ENCODE measurements at places on chromosomes 11 and 22.

GRCh38 chr22:24216541-24217209 lies 28.2 kb downstream of the GGT5 start:
- DNase-seq, result no peak
- no peaks in the 10 kb centered on the region for H3K4me1 ChIP-seq
- no peaks in the 10 kb centered on the region for H3K27me3 ChIP-seq
- no peak overlapping the region for H3K27ac ChIP-seq
- no peak overlapping the region for H3K4me3 ChIP-seq

GRCh38 chr11:82239498-82239897 lies 494.2 kb downstream of the FAM181B start:
- no peak for DNase-seq
- H3K36me3 ChIP-seq, result no peaks in the 10 kb centered on the region
- H3K4me1 ChIP-seq, result no peaks in the 10 kb centered on the region
- H3K27ac ChIP-seq, result no peak overlapping the region

DNA sequence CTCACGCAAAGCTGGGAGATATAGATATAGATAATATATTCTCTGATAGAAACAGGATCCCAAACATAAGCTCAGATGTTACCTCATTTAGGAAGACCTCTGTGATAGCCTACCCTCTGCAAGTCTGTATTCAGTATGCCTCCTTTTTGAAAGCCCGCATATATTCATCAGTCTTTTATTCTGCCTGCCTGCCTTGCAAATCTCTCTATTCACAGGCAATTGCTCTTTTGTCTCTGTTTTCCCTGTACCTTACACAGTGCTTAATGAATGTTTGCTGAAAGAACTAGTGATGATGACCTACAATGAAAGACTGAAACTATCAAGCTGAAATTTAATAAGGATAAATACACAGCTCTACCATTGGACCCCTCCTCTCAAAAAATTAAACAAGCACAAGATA lies 18.4 kb downstream of the DEUP1 start:
- H3K4me1 ChIP-seq, result no peaks in the 10 kb centered on the region
- DNase-seq, result no peak
- H3K27me3 ChIP-seq, result no peaks in the 10 kb centered on the region
- no peak overlapping the region for H3K4me3 ChIP-seq
- no peaks in the 10 kb centered on the region for H3K36me3 ChIP-seq

DNA sequence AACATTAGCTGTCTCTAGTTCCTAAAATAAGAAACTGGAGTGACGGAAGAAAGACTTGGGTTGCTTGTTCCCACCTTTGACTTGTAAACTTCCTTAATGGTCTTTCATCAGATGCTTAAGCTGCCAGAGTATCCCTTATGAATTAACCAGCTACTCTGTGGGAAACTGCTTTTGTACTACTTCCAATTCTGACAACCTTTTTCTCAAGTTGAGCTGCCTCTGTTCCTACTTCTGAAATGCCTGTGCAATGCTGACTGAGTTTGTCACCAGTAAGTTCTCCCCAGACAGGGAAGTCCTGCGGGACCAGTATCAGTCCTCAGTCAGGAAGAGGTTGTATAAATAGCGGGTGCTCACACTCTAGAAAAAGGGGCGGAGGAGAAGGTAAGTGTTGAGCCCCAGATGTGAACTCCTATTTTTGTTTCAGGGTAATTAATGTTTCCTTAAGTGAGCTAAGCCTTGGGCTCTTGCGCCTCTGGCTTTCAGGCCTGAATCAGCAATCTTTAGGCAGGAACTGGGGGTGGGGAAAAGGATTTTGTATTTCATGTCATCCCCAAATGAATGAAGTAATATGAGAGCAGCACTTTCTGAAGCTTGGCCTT lies 67.2 kb downstream of the CECR2 start:
- no peak for DNase-seq
- H3K4me1 ChIP-seq, result peaks cover 2% of the 10 kb centered on the region
- H3K27me3 ChIP-seq, result peaks cover 11% of the 10 kb centered on the region
- no peaks in the 10 kb centered on the region for H3K36me3 ChIP-seq
- no peak overlapping the region for H3K27ac ChIP-seq

GRCh38 chr22:50542416-50542927 lies 3.2 kb upstream of the KLHDC7B start:
- DNase-seq, result no peak
- no peaks in the 10 kb centered on the region for H3K27me3 ChIP-seq
- H3K4me3 ChIP-seq, result no peak overlapping the region
- no peaks in the 10 kb centered on the region for H3K36me3 ChIP-seq
- no peak overlapping the region for H3K27ac ChIP-seq

DNA sequence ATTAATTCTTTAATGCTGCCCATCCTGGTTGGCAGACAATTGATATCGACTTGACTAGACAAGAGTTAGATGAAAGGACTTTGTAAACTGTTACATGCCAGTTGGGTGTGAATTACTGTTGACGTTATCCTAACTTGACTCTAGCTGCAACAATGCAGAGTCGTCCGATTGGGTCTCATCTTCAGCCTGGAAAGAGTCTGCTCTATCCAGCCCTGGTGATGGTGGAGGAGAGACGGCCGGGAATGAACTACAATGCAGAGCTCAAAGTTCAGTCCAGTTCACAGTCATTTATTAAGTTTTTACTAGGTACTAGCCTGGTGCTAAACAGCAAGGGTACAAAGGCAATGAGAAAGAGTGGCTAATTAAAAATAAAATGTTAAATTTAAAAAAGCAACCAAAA lies 4.9 kb upstream of the SMIM35 start:
- H3K27me3 ChIP-seq, result peaks cover 21% of the 10 kb centered on the region
- no peak overlapping the region for H3K4me3 ChIP-seq
- H3K27ac ChIP-seq, result no peak overlapping the region

DNA sequence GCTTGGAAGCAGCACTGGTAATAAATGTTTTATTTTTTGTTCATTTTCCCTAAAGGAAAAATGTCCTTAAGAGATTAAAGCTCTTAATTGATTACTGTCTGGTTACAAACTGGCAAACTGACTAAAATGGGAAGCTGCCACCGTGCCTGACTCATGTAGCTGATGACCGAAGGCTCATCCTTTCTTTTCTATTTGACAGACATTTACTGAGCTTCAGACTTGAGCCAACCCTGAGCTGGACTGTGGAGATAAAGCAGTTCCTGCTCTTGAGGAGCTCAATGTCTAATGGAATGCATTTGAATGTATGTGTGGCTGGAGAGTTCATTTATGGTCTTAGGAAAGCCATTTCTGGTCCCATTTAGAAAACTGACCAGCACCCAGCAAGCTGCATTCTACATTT lies 91.3 kb downstream of the RNF169 start:
- H3K4me1 ChIP-seq, result no peaks in the 10 kb centered on the region
- H3K4me3 ChIP-seq, result no peak overlapping the region
- DNase-seq, result peak; percentile 24

DNA sequence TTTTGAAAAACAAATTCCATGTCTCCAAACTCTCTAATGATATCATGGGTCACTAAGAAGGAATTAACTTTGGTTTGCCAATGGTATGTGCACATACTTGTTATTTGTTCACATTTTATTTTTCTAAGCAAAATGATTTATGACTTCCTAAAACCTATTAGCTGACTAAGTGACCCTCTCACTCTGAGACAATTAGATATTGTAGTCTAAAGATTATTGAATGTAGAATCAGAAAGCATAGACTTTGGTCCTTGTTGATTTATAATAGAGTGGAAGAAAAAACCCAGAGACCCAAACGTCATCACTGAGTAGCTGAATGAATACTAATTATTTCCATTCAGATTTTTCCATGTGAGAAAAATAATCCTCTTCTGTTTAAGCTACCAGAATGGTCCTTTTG lies 243.5 kb upstream of the ANO3 start:
- H3K4me3 ChIP-seq, result no peak overlapping the region
- H3K27me3 ChIP-seq, result no peaks in the 10 kb centered on the region
- DNase-seq, result no peak
- H3K27ac ChIP-seq, result peak overlapping the region; percentile 29
- no peaks in the 10 kb centered on the region for H3K4me1 ChIP-seq
- H3K36me3 ChIP-seq, result no peaks in the 10 kb centered on the region

- H3K36me3 ChIP-seq, result peaks cover 14% of the 10 kb centered on the region
- peaks cover 17% of the 10 kb centered on the region for H3K4me1 ChIP-seq
- no peak overlapping the region for H3K4me3 ChIP-seq
- no peaks in the 10 kb centered on the region for H3K27me3 ChIP-seq
- H3K27ac ChIP-seq, result no peak overlapping the region
- DNase-seq, result no peak
Measured at GRCh38 chr11:12435264-12435663, 57.9 kb downstream of the PARVA start.

GRCh38 chr11:31375879-31376278 lies 6.2 kb downstream of the DNAJC24 start:
- no peaks in the 10 kb centered on the region for H3K4me1 ChIP-seq
- H3K36me3 ChIP-seq, result peaks cover 9% of the 10 kb centered on the region
- no peak overlapping the region for H3K4me3 ChIP-seq
- no peaks in the 10 kb centered on the region for H3K27me3 ChIP-seq
- no peak for DNase-seq
- no peak overlapping the region for H3K27ac ChIP-seq

- peak overlapping the region; percentile 65 for H3K27ac ChIP-seq
- peaks cover 7% of the 10 kb centered on the region for H3K4me1 ChIP-seq
- H3K4me3 ChIP-seq, result no peak overlapping the region
- H3K36me3 ChIP-seq, result no peaks in the 10 kb centered on the region
- peak; percentile 48 for DNase-seq
- no peaks in the 10 kb centered on the region for H3K27me3 ChIP-seq
Measured at GRCh38 chr11:35009191-35009943, 92.9 kb downstream of the PDHX start.

- peaks cover 25% of the 10 kb centered on the region for H3K27me3 ChIP-seq
- peaks cover 22% of the 10 kb centered on the region for H3K4me1 ChIP-seq
- no peaks in the 10 kb centered on the region for H3K36me3 ChIP-seq
- H3K27ac ChIP-seq, result no peak overlapping the region
Measured at GRCh38 chr22:35555483-35555890, 14.9 kb downstream of the RASD2 start.

- no peaks in the 10 kb centered on the region for H3K36me3 ChIP-seq
- peak overlapping the region; percentile 78 for H3K4me3 ChIP-seq
- H3K4me1 ChIP-seq, result peaks cover 5% of the 10 kb centered on the region
- H3K27ac ChIP-seq, result no peak overlapping the region
Measured at GRCh38 chr11:26332572-26332915, 614 bp downstream of the ANO3 start.

- H3K27me3 ChIP-seq, result no peaks in the 10 kb centered on the region
- peaks cover 2% of the 10 kb centered on the region for H3K4me1 ChIP-seq
- no peak overlapping the region for H3K4me3 ChIP-seq
- H3K27ac ChIP-seq, result no peak overlapping the region
- peaks cover 13% of the 10 kb centered on the region for H3K36me3 ChIP-seq
- DNase-seq, result no peak
Measured at GRCh38 chr11:9669954-9670353, 6.1 kb downstream of the SWAP70 start.

DNA sequence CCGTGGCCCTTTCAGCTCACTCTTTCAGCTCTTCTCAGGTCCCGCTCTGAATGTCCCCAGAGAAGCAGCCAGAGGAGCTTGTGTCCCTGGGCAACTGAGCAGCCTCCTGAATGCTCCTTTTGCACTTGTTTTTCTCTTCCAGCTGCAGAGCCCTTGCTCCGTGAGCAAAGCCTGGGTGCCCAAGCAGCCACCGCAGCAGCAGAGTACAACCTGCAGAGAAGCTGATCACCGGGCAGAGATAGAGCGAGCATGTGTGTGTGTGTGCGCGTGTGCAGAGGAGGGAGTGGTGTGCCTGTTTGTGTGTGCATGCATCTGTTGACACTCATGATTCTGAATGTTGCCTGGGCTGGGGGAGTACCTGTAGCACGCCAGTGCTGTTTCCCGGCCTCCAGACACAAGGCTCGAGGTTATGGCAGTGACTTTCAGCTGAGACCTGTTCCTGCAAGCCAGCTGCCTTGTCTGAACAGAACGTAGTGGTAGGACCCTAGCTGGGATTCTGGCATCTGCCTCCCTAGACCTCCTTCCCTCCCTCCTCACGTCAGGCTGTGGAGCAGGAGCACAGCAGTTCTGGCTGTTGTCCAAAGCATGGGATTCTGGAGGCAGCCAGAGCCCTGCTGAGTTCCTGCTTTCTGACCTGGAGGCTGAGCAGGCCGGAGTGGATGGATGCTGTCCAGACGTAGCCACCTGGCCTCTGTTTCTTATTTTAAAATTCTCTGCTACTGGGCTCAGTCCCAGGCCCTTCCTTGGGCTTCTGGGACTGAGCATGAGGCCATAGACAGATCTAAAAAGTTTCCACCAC lies 4.5 kb upstream of the MAPK8IP1 start:
- DNase-seq, result no peak
- H3K4me1 ChIP-seq, result peaks cover 26% of the 10 kb centered on the region
- H3K4me3 ChIP-seq, result no peak overlapping the region
- H3K27me3 ChIP-seq, result peaks cover 2% of the 10 kb centered on the region
- H3K27ac ChIP-seq, result no peak overlapping the region

GRCh38 chr11:24375931-24376330 lies 120.9 kb upstream of the LUZP2 start:
- peak; percentile 48 for DNase-seq
- H3K4me1 ChIP-seq, result no peaks in the 10 kb centered on the region
- no peaks in the 10 kb centered on the region for H3K27me3 ChIP-seq
- no peak overlapping the region for H3K4me3 ChIP-seq
- H3K27ac ChIP-seq, result no peak overlapping the region

DNA sequence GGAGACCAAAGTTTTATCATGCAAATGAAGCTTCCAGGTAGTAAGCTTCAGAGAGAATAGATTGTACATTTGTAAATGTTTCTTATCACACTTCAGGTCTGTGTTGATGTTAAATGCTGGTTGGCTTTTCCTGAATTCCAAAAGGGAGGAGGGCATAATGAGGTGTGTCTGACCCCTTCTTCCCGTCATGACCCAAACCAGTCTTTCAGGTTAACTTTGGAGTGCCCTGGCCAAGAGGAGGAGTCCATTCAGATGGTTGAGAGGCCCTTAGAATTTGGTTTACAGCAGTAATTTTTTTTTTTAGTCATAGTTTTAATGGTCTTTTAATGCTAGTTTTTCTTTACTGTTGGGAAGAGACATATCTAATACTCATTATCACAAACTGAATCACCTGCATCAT lies 2.5 kb downstream of the OR6X1 start:
- no peaks in the 10 kb centered on the region for H3K36me3 ChIP-seq
- H3K4me1 ChIP-seq, result no peaks in the 10 kb centered on the region
- no peak for DNase-seq
- H3K27ac ChIP-seq, result no peak overlapping the region

- no peak for DNase-seq
- no peaks in the 10 kb centered on the region for H3K4me1 ChIP-seq
- no peak overlapping the region for H3K4me3 ChIP-seq
- H3K27me3 ChIP-seq, result peaks cover 32% of the 10 kb centered on the region
Measured at GRCh38 chr11:64580412-64580811, 10.6 kb upstream of the SLC22A12 start.

DNA sequence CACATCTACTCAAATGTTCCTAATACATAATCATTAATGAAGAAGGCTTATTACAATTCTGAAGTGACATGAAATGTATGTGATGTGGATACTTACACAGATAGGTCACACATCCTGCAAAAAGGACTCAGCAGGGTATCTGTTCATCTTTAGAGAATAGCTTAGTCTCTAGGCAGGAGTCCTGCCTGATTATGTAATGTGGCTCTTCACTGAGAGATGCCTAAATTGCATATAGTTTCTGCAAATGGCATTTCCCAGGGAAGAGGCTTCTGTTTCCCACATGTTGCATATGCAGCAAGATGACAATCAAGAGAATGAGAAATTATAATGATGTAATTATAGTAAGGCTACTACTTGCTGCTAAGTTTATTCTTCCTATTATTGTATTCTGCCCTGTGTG lies 58.8 kb upstream of the SLC36A4 start:
- H3K27ac ChIP-seq, result no peak overlapping the region
- no peaks in the 10 kb centered on the region for H3K27me3 ChIP-seq
- H3K4me3 ChIP-seq, result no peak overlapping the region
- no peak for DNase-seq
- H3K36me3 ChIP-seq, result no peaks in the 10 kb centered on the region
- H3K4me1 ChIP-seq, result no peaks in the 10 kb centered on the region

- H3K4me3 ChIP-seq, result no peak overlapping the region
- H3K4me1 ChIP-seq, result peaks cover 3% of the 10 kb centered on the region
- no peaks in the 10 kb centered on the region for H3K27me3 ChIP-seq
- H3K27ac ChIP-seq, result no peak overlapping the region
Measured at GRCh38 chr11:76856106-76856505, 4.6 kb upstream of the ACER3 start.

Measured in mesenchymal stem cell (in vitro differentiated cells and primary cell).